ENCODE measurements at places on chromosomes 4 and X.

GRCh38 chr4:80071604-80072227 lies 1.3 kb downstream of the ANTXR2 start:
- no peak for DNase-seq

GRCh38 chr4:79958466-79959264 lies 114.4 kb downstream of the ANTXR2 start:
- DNase-seq, result no peak

GRCh38 chr4:179867300-179867878 lies 2375.8 kb upstream of the TENM3 start:
- DNase-seq, result peak; percentile 69

DNA sequence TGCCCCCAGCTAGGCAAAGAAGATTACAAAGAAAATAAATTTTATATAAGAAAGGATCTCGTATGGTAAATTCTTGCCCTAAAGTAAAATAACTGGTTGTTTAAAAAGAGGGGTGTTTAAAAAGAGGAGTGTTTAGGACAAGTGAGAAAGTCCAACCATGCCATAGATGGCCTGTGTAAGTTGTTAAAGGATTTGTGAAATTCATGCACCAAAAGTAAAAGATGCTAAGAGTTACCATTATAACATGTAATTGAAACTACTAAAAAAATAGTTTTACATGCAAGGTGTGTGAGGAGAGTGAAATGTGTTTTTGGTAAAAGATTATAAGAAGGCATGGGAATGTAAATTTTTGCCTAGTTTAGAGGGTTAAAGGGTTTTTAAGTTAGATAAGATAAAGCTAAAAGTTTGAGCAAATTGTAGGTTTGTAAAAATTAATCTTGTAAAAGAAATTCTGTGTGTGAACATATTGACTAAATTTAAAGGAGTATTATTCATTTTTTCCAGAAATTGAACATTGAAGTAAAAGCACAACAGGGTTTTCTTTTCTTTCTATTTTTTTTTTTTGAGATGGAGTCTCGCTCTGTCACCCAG lies 20.1 kb downstream of the HTT-AS start:
- DNase-seq, result no peak

DNA sequence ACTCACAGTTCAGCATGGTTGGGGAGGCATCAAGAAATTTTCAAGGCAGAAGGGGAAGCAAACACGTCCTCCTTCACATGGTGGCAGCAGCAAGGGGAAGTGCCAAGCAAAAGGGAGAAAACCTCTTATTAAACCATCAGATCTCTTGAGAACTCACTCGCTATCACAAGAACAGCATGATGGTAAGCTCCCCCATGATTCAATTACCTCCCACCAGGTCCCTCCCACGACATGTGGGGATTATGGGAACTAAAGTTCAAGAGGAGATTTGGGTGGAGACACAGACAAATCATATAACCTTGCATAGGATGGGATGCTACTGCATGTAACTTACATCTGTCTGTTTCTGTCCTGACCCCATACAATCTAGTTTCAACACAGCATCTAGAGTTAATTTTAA lies 511.8 kb upstream of the ARX start:
- no peak for DNase-seq

- no peak for DNase-seq
Measured at GRCh38 chr4:78656968-78657445, 105.4 kb downstream of the ANXA3 start.

- DNase-seq, result no peak
Measured at GRCh38 chr4:156501962-156502361, 469.6 kb downstream of the PDGFC start.

- no peak for DNase-seq
Measured at GRCh38 chrX:153793291-153793690, 884 bp downstream of the IDH3G start.

- no peak for DNase-seq
Measured at GRCh38 chrX:81308086-81308829, 106.4 kb downstream of the SH3BGRL start.

DNA sequence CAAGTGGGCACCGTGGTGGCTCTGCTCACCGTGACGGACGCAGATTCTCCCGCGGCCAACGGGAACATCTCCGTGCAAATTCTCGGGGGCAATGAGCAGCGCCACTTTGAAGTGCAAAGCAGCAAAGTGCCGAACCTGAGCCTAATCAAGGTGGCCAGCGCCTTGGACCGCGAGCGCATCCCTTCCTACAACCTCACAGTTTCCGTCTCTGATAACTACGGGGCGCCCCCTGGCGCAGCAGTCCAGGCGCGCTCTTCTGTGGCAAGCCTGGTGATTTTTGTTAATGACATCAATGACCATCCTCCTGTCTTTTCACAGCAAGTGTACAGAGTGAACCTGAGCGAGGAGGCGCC lies 2.7 kb downstream of the FAT4 start:
- peak; percentile 53 for DNase-seq

GRCh38 chr4:142095886-142096605 lies 459.7 kb downstream of the IL15 start:
- DNase-seq, result peak; percentile 75

DNA sequence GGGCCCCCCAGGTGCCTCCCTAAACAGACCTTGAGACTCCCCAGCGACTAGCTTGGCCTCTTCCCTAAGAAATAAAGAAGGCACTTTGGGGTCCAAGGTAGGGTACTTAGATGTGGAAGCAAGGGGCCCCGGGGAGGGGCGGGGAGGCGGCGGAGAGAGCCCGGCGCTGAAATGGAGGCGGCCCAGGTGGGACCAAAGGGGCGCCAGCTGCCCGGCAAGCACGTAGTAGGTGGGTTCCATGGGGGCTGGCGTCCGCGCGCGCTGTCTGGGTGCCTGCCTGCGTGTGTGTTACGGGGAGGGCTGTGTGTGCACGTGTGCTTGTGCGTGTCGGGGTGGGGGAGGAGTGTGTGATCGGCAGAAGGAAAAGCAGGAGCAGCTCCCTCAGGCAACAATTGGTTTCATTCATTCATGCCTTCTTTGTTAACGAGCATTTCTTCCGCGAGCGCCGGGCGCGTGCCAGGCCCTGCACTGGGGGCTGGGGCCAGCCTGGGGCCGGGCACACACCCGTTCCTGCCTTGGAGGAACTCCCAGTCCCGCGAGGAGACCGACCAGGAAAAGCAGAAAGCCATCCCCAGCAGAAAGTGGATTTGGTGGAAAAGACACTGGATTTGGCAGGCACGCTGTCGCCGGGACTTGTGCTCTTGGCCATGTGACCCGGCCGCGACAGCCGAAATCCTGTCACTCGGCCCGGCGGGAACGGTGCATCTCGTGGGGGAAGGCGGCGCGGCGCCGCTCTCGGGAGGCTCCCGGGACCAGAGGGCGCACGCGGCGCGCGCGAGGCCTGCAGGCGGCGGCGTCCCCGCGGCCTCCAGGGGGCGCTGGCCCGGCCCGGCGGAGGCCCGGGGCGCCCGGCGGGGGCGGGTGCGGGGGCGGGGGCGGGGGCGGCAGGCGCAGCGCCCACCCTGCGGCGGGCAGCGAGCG lies 3.3 kb upstream of the DUSP9 start:
- DNase-seq, result no peak

DNA sequence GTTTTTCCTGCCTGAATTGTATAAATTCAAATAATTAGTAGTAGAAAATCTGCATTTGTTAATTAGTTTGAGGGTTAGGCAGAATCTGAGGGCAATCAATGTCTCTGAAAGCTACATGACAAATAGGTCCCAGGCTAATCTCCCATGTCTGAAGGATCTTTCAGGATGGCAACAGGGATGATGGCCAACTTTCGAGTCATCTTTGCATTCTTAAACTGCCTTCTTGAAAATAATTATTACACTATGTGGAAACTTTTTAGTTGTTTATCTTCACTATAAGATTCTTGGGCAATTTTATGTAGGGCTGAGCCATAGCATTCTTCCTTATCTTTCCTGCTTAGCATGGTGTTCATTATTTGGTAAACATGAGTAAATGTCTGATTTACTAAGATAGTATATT lies 490.3 kb upstream of the EPHA5 start:
- no peak for DNase-seq

DNA sequence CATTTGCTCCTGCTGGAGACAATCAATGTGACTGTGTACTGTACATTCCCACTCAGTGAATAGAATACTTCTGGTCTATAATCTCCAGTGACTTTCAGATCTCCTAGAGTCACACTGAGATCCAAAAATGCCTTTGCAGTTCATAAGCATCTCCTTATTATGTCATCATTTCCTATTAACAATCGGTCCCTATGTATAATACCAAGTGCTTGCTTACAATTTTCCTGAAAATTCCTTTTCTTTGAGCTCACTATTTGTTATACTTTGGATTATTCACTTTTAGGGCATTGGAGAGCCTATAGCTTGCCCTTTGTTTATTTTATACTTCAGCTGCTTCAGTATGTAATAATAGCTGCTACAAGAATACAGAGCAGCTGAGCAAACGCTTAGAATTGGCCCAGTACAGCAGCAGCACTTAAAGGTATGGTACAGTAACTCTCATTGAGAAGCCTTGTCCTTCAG lies 313.0 kb downstream of the DCTD start:
- no peak for DNase-seq

- DNase-seq, result peak; percentile 45
Measured at GRCh38 chrX:49001521-49002090, 458 bp downstream of the GRIPAP1 start.

DNA sequence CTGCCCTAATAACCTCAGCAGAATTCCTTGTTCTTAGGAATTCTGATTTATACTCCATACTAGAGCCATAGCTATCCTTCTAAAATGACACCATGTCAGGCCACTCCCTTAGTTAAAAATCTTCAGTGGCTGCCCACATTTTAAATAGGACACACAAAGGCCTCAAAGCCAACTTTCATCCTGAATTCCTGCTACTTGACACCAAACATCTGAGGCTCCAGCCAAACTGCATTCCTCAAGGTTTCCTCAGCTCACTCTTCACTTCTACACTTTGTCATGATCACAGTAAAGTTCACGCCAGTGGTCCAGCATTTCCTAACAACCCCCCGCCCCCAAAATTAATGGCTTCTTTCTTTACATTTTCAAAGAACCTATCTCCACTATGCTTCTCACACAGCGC lies 124.3 kb downstream of the ADGRA3 start:
- DNase-seq, result no peak

GRCh38 chrX:72316408-72317110 lies 10.8 kb upstream of the CITED1 start:
- no peak for DNase-seq
